AG09309 (cell line): ENCODE measurements at places on chromosomes 2 and 18.

DNA sequence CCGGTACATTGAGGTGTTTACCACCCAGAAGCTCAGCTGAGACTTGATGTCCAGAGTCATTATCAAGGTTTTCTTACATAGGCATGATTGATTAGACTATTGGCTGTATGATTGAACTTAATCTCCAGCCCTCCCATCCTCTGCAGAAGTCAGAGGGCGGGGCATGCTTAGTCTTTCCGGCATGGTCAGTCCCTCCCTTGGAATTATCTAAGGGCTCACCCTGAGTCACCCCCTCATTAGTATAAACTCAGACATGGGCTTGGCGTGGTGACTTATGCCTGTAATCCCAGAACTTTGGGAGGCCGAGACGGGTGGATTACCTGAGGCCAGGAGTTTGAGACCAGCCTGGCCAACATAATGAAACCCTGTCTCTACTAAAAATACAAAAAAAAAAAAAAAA is 243.9 kb downstream of the VAPA start:
- no peak for DNase-seq

GRCh38 chr2:7929281-7929680 is 752.6 kb upstream of the ID2 start:
- DNase-seq, result no peak

GRCh38 chr2:38610851-38611801 is 8.4 kb upstream of the HNRNPLL start:
- DNase-seq, result no peak

DNA sequence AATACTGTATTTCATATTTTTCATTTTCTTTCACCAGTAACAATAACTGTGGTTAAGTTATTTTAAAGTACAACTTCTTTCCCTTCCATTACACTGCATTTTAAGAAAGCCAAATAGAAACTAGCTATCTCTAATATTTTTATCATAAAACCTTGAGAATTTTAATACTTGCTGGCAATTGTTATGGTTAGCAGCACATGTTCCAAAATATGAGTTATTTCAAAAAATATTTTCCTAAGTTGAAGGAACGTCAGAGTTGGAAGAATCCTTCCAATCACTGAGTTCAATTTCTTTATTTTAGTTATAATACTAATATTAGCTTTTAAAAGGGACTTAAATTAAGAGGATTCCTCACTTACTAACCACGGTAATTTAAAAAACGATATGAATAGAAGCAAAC is 68.4 kb downstream of the SCN9A start:
- DNase-seq, result no peak

DNA sequence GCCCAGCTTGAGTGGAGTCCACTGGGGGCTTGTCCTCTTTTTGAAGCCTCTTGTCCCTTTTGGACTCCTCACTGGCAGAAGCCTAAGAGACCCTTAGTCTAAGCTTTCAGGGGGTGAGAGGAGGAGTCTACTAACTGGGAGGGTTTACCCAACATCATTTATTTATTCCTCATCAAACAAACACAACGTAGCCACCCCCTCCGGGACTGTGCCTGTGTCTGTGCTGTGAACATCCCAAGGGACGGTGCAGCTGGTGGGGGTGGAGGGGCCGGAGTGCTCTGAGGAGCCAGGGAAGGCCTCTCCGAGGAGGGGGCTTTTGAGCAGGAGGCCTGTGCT is 42.7 kb upstream of the TAF1B start:
- no peak for DNase-seq

DNA sequence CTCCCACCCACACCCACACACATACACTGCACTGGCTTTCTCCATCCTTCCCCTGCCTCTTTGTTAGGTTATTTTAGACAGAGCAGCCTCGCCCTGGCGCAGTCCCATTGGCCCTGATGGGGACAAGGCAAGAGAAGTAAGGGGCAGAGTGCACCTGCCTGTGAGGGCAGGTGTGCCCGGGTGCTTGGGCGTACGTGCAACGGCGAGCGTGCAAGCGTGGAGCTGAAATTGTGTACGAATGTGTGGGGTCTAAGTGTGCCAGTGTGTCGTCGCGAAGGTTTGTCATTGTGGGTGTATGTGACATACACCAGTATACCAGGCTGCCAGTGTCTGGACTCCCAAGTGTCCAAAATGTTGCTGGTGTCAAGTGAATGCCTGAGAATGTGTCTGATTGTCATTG is 544 bp downstream of the LRATD1 start:
- no peak for DNase-seq

DNA sequence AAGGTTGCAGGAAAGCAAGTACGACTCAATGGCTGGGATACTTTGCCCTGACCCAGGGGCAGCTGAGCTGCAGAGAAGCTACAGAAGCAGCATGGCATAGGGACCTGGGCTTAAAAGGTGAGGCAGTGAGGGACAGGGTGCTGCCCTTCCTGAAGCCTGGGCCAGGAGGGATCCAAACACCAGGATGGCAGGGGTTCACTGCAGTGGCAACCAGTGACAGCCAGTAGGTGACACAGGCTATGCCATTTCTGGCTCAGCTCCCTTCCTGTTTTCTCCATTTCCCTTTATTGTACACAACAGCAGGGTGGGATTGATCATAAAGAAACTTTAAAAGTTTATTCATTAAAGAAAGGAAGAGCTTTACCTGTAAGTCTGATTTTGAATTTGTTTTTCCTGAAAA is 48.8 kb downstream of the CABYR start:
- no peak for DNase-seq

DNA sequence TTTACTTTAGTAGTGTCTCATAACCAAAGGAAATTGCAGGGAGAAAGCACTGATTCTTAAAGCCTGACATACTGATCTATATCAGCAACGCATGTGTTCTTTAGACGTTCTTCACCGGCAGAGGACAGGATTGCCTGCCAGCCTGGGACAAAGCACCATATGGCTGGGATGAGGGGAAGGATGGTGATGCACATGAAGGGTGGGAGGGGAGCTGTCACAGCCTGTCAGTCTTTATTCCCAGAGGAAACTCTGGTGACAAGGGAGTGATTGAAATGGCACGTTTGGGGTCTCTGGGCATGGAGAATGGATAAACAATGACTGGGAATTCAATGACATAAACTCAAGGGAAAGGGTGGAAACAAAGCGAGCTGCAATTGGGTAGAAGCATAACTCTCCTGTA is 808.1 kb downstream of the DCC start:
- no peak for DNase-seq

- DNase-seq, result no peak
Measured at GRCh38 chr2:136059036-136059472, 58.9 kb downstream of the CXCR4 start.

GRCh38 chr2:135532581-135532980 is 1.3 kb downstream of the R3HDM1 start:
- no peak for DNase-seq

DNA sequence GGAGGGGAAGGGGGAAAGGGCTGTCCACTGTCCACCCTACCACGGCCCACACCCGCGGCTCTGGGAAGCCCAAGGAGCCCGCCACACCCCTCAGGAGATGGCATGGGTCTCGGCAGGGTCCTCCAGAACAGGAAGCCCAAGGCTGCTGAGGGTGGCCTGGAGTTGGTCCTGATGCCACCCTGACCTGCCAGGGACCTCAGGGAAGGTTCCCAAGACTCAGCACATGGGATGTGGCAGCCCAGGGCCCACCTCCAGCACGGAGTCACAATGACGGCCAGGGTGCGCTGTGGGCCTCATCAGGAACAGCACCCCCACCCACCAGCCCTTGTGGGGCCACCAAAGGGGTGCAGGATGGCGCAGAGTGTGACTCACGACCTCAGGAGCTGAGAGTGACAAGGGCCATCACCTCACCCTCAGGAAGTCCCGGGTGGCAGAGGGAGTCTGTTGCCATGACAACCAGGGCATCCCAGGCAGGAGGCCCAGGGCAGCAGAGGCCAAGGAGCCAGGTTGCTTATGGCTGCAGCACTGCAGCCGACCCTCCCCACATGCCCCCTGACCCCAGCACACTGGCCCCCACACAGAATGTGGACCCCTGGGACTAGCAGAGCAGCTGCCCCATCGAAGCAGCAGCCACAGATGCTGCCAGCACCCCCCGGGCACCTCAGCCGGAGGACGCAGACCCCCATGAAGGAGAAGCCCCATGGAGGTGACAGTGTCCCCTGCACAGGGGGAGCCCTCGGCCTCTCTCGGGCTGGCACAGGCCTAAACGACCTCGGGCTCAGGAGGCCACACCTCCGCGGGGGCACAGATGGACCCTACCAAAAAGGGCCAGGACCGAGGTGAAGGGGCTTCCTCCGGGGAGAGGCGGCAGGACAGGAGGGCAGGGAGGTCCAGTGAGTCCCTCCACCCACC is 34.3 kb downstream of the KIF1A start:
- no peak for DNase-seq

DNA sequence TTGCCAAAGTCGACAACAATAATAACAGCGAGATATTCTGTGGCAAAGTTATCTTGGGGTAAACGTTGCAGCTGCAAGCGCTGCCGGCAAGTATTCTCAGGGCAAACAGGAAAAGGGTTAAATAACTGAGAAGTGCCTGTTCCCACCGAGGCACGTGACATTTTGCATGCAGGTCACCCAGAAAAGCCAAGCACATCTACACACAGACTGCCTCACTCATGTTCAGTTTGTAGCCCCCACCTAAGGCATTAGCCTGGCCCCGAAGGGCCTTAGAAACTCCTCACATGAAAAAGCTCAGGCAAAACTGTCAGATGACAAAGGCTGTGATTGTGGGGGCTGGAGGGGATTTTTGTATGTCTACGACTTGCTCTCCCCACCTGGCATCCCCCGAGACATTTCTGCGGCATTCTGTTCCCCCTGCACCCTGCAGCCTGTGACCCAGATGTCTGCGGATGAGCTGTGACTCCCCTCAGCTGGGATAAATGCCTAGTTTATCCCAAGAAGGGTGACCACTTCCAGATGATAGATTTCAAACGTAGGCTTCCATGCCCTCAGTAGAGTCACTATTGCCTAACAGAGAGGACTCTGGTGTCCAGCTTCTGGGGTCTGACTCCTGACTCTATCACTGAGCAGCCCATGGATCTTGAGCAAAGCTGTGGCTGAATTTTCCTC is 215.2 kb upstream of the SIX2 start:
- DNase-seq, result no peak

- DNase-seq, result no peak
Measured at GRCh38 chr2:28687171-28687570, 64.5 kb upstream of the PPP1CB start.

DNA sequence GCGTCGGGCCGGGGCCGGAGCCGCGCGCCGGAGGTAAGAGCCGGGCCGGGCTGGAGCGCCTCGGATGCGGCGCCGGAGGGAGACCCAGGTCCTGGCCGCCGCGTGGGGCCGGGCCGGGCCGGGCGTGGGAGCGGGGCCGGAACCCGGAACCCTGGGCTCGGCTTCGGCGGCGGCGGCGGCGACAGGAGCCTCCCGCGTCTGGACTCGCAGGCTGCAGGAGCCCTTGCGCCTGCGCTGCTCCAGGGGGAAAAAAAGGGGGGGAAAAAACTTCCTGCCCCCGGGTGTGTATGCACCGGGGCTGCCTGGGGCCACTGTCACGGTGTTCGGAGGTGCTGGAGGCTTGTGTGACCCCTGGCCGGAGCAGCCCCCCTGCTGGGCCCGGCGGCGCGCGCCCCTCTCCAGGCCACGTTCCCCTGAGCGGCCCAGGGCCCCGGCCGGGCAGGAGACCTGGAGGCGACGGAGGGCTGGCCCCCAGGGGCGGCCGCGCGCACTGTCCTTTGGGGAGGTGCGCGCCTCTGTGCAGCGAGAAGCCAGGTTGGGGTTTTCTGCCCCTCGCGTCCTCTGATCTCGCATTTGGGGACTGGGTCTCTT is 864 bp downstream of the KLHL29 start:
- no peak for DNase-seq

DNA sequence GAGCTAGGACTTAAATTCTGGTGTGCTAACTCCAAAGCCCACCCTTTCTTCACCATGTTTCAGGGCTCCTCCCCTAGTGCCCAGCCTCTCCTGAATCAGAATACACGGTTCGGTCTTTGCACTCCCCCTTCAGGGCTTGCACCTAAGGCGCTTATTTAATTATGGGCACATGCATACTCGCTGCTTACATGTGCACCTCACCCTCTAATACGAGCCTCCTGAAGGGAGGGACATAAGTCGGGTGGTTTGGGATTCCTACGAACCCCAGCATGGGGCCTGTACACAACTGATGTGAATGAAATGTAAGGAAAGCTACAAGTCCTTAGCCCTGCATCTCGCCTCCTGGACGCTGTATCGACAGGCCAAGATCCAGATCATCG is 435 bp downstream of the IFT172 start:
- DNase-seq, result no peak

- DNase-seq, result no peak
Measured at GRCh38 chr18:69980982-69981804, 33.5 kb upstream of the CD226 start.
